NCI-H82 (cell line): ENCODE measurements at places on chromosomes 12 and 14.

DNA sequence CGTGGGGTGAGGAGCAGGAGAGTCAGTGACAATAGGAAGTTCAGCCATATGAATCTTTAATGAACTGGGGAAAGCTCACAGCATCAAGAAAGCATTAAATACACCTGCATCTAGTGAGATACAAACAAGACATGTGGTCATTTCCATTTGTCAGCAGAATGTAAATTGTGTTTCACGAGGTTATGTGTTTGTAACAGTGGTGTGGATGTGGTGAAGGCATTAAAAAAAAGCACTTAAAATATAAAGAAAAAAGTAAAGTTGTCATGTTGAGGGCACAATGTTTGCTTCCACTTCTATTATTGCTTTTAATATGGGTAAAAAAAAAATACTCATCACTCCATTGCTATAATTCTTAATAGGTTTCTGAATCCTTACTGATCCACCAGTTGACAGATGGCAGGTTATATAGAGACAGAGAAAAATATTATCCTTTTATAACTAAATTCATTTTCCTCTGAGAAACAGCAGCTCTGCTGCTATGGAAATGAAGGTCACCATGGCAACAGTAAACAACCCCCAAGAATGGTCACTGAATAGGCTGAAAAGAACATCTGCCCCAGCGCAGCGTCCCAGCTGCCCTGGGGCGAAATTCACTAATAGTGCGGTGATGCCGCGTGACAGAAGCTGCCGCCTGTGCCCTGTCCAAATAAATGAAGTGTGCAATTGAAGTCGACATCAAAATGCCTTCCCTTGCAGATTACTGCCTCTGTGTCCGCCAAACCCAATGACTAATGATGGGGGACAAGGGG, 226.1 kb downstream of the FOXN3 start:
- peak; percentile 32 for DNase-seq

DNA sequence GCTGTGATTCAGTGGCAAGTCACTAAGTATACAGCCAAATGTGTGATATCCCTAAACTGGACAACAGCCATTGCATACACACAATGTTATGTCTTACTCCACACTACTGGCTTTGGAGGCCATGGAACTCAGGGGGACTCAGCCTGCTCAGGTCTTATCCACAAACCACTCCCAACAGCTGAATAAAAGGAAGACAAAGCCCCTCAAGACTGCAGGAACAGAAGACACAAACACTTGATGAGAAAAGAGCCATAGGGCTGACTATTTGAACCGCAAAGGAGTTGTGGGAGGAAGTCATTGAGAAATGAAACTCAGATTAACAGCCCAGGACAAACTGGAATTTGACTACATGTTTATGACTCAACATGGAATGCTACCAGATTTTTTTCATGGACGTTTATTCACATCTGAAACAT, 40.9 kb downstream of the PTGER2 start:
- DNase-seq = no peak

DNA sequence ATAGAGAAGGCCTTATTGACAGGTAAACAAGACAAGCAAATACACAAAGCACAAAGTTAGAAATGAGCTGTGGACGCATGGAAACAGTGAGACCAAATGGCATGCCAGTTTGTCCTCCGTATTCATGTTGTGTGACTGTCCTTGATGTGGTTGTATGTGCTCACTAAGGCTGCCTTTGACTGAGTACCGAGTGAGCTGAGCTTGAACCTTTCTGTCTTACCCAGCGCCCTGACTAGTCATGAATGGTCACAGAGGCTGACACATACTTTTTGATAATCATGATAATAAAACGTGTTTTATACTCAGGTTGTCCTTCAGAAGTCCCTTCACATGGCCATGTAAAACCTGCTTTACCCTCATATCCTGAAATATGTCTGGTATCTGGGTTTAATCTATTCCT, 553 bp upstream of the CATSPERB start:
- DNase-seq = no peak

DNA sequence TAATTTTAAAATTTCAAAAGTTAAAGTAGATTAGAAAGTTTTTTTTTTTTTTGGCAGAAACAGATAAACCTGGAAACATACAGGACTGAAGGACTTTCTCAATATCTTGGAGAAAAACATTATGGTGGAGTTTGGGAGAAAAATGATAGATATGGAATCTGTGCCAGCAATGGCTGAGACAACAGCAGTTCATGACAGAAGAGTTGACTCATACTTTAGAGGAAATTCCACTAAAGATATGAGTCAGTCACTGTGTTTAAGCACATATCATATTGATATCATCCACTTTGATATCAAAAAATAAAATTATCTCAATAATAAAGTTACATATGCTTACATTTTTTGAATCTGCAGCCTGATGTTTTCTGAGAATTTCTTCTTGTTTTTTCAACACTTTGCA, 193.9 kb upstream of the OR4E1 start:
- DNase-seq = no peak

DNA sequence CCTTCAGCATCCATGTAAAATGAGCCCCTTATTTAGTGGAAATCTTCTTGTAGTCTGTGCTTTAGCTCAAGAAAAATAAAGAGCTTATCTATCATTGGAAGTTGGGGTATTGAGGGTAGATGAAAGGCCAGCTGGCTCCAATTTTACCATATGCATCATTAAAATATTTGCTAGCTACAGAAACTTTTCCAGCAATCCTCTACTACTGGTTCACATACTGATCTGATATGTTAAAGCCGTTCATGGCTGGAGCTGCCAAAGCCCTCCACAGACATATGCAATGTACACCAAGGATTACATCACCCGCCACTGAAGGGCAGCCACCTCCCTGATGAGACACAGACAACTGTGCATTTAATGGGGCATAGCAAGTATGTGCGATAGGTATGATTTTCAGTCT, 1205.3 kb downstream of the GALC start:
- peak; percentile 54 for DNase-seq

GRCh38 chr12:108004319-108004718, 124.8 kb upstream of the WSCD2 start:
- peak; percentile 65 for DNase-seq
